ENCODE measurements at places on chromosomes 3 and 15. TPM values are rescaled to one million over a fixed set of nuclear protein-coding genes. Genes with fewer than 3 reads are reported as not detected.

The AMOTL2 gene
- not detected for total RNA-seq

DNA sequence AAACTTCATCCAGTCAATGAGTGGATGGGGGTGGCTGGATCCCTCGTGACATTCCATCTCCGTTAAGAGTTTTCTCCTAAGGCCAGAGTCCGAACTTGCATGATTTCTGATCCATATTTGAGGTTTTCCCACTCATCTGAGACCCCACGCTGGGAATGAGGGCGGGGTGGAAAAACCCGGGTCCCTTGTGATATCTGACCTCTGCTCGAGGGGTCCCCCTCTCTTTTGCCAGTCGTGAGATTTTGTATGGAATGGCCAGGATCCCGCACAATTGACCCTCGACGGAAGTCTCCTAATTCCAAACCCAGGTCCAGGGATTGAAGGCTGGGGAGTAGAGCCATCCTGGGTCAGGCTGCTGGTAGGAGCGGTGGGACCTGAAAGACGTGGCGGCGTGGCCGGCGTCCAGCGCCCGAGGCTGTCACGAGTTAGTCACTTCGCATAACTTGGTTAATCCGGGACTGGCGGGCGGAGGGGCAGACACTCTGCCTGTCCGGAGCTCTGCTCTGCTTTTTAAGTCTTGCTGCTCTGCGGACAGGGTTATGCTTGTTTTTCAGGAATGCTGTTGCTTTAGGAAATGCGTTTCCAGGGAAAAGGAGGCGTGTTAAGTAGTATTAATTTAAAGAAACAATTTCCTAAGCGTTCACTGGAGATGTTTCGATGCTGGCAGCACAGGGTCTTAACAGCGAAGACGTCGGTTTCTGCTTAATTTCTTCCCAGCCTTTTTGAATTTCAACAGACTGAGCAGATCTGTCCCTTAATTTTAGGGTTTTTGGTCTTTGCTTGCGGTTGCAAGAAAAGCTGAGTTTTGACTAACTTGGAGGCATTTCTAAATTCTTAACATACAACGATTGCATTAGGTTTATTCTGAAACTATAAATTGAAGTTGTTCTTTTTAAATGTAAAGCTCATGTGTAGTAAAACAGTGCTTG, 69.7 kb upstream of the LRRFIP2 start:
- DNase-seq: peak; percentile 24
- H3K4me3 ChIP-seq: peak overlapping the region; percentile 95
- peaks cover 44% of the 10 kb centered on the region for H3K4me1 ChIP-seq
- peak overlapping the region; percentile 98 for H3K27ac ChIP-seq
- H3K36me3 ChIP-seq: peaks cover 12% of the 10 kb centered on the region

DNA sequence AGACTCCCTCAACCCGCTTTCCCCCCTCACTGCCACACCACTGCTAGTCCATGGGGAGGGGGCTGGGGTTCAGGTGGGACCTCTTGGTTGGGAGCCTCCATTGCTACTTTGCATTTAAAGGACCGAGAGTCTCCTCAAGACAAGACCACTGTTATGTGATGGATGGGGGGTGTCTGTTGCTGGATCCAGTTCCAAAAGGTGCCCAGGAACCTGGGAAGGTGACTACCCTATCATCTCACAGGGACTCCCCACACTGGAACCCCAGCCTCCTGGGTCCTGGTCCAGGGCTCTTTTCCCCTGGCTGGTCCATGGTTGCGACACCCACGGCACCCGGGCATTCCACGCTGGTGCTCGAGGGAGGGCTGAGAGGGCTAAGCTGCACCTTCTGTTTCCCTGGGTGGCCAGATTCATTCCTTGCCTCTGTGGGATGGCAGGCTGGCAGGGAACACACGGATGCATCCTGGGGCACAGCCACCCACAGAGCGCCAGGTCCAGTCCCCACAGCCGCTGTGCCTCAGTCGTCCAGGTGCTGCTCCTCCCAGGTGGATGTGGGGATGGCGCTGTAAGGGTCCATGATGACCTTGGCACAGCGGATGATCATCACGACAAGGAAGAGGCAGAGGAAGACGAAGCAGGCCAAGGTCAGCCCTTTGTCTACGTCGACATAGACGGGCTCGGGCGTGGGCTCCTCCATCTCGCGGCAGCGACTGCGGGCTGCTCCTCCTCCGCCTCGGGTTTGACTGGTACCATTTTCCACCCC, 48.6 kb downstream of the FAH start:
- peaks cover 10% of the 10 kb centered on the region for H3K27me3 ChIP-seq
- no peaks in the 10 kb centered on the region for H3K36me3 ChIP-seq
- H3K4me3 ChIP-seq: no peak overlapping the region

DNA sequence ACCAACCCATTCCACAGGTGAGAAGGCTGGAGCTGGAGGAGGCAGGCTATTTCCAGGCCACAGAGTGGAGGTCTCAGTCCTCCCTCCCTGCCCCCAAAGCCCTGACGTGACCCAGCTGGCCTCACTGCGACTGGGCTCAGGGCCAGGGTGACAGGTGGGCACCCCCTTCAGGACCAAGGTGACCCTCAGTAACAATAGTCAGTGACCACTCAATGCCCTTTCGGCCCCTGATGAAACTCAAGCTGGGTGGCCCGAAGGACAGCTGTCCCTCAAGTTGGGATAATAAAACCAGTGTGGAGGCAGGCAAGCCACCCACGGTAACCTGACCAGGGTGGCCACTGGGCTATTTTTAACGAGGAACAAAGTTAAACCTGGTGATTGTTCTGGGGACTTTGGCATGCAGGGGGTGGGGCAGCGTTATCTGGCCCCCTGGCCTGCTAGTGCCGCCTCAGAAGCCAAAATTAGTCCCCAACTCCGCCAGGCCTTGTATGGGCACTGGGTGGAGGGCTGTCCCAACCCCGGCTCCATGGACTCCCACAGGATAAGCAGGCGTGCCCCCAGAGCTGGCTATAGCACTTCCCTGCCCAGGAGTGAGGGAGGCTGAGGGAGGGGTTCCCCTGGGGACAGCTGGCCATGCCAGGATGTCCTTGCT, 1.1 kb downstream of the TNNC1 start:
- H3K27ac ChIP-seq: no peak overlapping the region
- H3K36me3 ChIP-seq: peaks cover 8% of the 10 kb centered on the region
- peaks cover 29% of the 10 kb centered on the region for H3K4me1 ChIP-seq
- DNase-seq: no peak
- H3K4me3 ChIP-seq: no peak overlapping the region

DNA sequence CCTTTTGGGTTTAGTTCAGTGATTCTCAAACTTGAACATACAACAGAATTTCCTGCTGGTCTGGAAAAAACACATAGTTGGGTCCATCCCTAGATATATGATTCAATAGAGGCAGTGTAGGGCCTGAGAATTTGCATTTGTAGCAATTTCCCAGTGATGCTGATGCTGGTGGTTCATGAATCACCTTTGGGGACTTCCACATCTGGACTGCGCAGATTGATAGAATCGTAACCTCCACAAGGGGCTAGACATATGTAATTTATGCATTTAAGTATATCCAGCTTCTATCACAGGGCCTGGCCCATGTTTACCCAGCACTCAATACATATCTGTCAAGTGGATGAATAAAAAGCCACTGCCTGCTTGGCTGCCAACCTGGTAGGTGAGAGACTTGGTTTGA, 33.8 kb upstream of the SUCLG2 start:
- H3K36me3 ChIP-seq: peaks cover 12% of the 10 kb centered on the region
- no peak for DNase-seq
- H3K27ac ChIP-seq: no peak overlapping the region

DNA sequence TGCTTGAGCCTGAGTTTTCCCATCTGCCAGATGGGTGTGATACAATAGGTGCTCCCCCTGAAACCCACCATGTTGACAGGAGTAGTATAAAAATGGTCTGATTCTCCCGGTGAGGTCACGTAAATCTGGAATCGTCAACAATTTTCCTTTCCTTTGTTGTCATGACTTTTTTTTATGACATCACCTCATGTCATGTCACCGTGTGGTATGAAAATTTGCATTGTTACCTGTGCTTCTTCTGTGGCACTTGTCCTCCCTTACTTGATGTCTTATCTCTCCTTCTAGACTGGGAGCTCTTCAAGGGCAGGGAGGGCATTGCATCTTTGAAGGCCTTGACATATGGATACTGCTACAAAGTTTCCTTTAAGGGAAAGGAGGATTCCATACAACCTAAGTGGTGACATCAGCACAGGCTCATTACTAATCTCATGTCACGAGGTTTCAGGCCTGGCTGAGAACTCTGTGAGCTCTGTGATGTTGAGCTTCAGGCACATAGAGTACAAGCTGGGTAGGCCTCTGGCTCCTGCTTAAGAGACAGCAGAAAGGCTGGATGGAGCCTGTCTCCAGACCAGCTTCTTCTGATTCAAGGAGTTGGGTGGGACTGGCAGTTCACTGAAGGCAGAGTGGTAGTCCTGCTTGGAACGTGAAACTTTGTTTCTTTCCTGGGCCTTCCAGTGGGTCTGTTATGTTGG, 66.3 kb downstream of the LPP start:
- peaks cover 26% of the 10 kb centered on the region for H3K36me3 ChIP-seq
- no peak overlapping the region for H3K4me3 ChIP-seq
- DNase-seq: no peak
- peaks cover 20% of the 10 kb centered on the region for H3K4me1 ChIP-seq
- H3K27ac ChIP-seq: no peak overlapping the region

GRCh38 chr15:34436126-34436955, 1.3 kb downstream of the GOLGA8A start:
- H3K4me1 ChIP-seq: peaks cover 38% of the 10 kb centered on the region
- H3K4me3 ChIP-seq: peak overlapping the region; percentile 89
- peak; percentile 6 for DNase-seq

The ZNF717 gene
- 6.4 TPM for total RNA-seq

DNA sequence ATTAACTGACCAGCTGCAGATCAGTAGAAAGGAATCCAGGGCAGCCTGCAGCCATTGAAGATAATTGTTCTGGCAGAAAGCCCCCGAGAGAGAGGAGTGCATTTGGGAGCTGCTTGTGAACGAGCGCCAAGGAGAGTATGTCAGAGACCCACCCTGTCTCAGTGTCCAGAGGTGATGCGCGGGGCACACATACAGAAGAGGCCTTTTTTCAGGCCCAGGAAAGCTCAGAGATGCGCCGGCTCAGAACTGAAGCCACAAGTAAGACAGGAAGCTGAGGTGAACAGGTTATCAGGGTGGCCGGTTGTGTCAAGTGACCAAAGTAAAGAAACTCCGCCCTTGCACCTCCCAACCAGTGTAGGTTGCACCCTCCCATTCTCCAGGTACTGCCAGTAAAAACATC, 59.8 kb upstream of the HEG1 start:
- H3K27ac ChIP-seq: no peak overlapping the region
- H3K4me1 ChIP-seq: peaks cover 43% of the 10 kb centered on the region
- peaks cover 27% of the 10 kb centered on the region for H3K27me3 ChIP-seq
- no peak overlapping the region for H3K4me3 ChIP-seq
- H3K36me3 ChIP-seq: peaks cover 5% of the 10 kb centered on the region

- no peak overlapping the region for H3K27ac ChIP-seq
- no peaks in the 10 kb centered on the region for H3K36me3 ChIP-seq
- H3K4me3 ChIP-seq: no peak overlapping the region
- no peaks in the 10 kb centered on the region for H3K4me1 ChIP-seq
- DNase-seq: no peak
These were observed 461.4 kb downstream of the NSUN3 start for GRCh38 chr3:94524102-94524919.

DNA sequence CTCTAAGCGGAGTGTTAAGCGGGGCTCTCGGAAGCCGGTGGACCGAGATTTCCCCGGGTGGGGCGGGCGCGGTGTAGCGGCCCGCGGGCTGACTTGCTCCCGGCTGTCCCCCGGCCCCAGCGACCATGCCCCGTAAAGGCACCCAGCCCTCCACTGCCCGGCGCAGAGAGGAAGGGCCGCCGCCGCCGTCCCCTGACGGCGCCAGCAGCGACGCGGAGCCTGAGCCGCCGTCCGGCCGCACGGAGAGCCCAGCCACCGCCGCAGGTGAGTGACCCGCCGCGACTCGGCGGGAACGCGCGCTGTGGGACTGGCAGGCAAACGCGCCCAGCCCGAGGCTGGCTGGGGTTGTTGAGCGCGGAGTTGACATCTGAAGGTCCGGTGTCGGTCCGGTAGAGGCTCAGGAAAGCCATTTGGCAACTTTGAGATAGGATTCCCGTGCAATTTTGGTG, 1.3 kb downstream of the SMC4 start:
- peaks cover 27% of the 10 kb centered on the region for H3K36me3 ChIP-seq
- peak overlapping the region; percentile 96 for H3K4me3 ChIP-seq
- peaks cover 6% of the 10 kb centered on the region for H3K27me3 ChIP-seq
- H3K4me1 ChIP-seq: peaks cover 70% of the 10 kb centered on the region
- H3K27ac ChIP-seq: peak overlapping the region; percentile 98
- DNase-seq: peak; percentile 21

DNA sequence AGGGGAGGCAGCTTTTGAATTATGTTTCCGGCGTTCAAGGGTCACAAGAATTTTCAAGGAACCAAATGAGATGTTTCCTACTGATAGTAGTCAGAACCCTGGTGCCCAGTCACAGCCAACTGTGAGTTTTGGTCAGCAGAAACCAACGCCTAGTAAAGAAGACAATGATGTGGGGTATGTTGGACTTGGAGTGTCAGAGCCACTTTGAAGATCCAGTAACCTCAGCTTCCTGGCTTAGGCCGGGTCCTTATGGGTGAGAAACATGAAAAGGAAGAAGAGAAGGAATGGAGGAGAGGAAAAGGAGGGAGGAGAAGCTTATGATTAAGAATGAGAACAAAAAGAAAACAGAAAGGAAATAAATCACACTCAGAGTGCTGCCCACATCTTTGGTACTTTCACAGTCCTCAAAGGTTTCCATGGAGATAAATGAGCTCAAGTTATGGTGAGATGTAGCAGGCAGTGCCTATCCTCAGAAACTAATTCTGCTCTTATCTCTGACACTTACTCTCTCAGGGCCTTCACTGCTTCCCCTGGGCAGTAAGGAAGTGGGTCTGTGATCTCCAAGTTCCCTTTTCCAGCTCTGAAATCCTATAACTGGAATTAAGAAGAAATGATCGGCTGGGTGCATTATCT, 2.0 kb upstream of the MCF2L2 start:
- peak overlapping the region; percentile 83 for H3K27ac ChIP-seq
- H3K4me1 ChIP-seq: peaks cover 22% of the 10 kb centered on the region
- H3K4me3 ChIP-seq: peak overlapping the region; percentile 9

- H3K27me3 ChIP-seq: no peaks in the 10 kb centered on the region
- H3K4me1 ChIP-seq: no peaks in the 10 kb centered on the region
- no peak overlapping the region for H3K27ac ChIP-seq
- H3K36me3 ChIP-seq: no peaks in the 10 kb centered on the region
These were observed 61.6 kb downstream of the MEIS2 start for GRCh38 chr15:37038716-37039106.

GRCh38 chr15:93173369-93173768, 84.4 kb upstream of the RGMA start:
- no peak for DNase-seq
- H3K4me1 ChIP-seq: no peaks in the 10 kb centered on the region
- H3K36me3 ChIP-seq: no peaks in the 10 kb centered on the region
- H3K27me3 ChIP-seq: peaks cover 13% of the 10 kb centered on the region
- no peak overlapping the region for H3K27ac ChIP-seq
- no peak overlapping the region for H3K4me3 ChIP-seq

The ST8SIA2 gene
- not detected for total RNA-seq

The KBTBD13 gene
- not detected for total RNA-seq

The UROC1 gene
- total RNA-seq: not detected

DNA sequence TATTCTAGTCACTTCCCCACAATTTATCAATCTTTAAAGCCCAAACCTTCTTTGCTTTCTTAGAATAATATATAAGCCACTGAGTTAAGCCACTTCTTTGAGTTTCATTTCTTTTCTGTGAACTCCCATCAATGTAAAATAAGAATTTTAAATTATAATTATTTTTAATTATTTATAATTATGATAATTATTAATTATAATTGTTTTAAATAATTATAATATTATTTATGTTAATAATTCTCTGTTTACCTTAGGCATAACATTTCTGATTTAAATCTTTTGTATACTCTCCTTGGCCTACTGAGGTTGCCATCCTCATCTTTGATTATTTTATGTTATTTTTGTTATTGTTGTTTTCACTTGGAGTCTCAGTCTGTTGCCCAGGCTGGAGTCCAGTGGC, 644.2 kb downstream of the ROBO2 start:
- no peak for DNase-seq
- H3K4me3 ChIP-seq: no peak overlapping the region
- H3K4me1 ChIP-seq: no peaks in the 10 kb centered on the region

Data from activated T-helper 1 cell treated with anti-CD3 and anti-CD28 coated beads, Interleukin-12 subunit alpha, Interleukin-12 subunit beta, Interleukin-2, Interleukin-4 antibody, amounts not matched to agents 30 ng/mL and 10 ng/mL and 1 ng/mL, durations not matched to agents 14 hours and 24 hours and 36 hours (primary cell).